ENCODE measurements at places on chromosomes 6 and 20.

DNA sequence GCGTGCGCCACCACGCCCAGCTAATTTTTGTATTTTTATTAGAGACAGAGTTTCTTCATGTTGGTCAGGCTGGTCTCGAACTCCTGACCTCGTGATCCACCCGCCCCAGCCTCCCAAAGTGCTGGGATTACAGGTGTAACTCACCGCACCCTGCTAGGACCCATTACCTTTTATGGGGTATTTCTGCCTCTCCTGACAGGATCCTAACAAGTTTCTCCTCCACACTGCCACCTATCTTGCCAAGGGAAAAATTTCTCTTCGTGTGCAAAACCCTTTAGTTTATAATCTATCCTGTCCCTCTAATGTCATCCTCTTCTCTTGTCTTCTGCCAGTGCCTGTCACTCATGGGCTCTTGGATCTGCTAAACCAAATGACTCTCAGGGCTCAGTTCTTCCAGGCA is 1.9 kb downstream of the STMND1 start:
- DNase-seq: no peak

DNA sequence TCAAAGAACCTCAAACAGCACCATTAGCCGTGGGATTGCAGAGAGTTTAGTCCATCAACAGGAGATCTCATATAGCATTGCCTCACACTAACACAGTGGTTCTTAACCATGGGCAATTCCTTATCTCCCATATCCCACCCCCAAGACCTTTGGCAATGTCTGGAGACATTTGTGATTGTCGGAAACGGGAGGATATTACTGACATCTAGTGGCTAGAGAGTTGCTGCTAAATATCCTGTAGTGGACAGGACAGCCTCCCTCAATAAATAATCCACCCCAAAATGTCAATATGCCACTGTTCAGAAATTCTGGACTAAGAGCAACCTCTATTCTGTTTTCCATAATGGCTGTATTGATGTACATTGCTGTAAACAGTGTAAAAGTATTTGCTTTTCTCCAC is 210.1 kb upstream of the CCN2 start:
- no peak for DNase-seq

GRCh38 chr6:131765804-131766135 is 42.0 kb upstream of the ENPP1 start:
- no peak for DNase-seq

DNA sequence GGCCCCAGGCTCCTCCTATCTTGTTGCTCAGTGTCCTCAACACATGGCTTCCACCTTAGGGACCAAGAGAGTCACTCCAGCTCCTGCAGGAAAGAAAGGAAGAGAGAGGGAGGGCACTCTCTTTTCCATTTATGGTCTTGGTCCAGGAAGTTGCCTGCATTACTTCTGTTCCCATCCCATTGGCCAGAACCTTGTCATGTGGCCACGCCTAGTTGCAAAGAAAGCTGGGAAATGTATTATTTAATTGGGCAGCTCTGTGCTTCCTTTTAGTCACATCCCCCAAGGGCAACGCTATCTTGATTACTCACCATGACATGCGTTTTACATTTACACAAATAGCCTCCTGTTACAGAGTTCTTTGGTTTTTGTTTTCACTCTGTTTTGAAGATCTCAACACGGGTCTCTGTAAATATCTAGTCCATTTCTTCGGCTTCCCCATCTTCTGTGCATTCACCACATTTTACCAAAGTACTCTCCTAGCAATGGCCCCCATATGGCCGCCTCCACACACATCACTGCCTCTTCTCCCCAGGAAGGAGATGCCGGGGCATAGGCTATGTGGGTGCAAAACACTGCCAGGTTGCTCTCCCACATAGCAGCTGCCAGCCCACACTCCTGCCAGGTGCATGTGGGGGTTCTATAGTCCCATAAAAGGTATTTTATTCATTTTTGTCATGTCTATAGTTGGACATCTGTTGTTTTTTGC is 35.7 kb upstream of the ZMYND8 start:
- DNase-seq: no peak
